ENCODE measurements at places on chromosomes 11 and 22.

- no peak for DNase-seq
Measured at GRCh38 chr11:88042238-88042637, 133.0 kb downstream of the RAB38 start.

- no peak for DNase-seq
Measured at GRCh38 chr11:126039485-126040271, 23.0 kb downstream of the CDON start.

DNA sequence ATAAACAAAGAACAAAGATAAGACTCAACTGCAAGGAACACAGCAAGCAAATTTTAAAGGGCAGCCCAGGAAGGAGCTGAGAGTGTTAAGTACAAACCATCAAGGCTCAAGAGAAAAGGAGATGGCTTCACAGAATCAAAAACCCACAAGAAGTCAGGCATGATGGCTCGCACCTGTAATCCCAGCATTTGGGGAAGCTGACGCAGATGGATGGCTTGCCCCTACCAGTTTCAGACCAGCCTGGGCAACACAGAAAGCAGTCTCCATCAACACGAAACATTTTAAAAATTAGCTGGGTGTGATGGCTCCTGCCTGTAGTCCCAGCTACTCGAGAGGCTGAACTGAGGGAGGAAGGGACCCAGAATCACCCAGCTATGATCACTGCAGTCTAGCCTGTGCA lies 32.6 kb downstream of the MAPK1 start:
- no peak for DNase-seq

GRCh38 chr11:130020323-130020722 lies 17.7 kb upstream of the PRDM10 start:
- no peak for DNase-seq

GRCh38 chr11:116371146-116371545 lies 401.6 kb downstream of the BUD13 start:
- DNase-seq, result no peak

DNA sequence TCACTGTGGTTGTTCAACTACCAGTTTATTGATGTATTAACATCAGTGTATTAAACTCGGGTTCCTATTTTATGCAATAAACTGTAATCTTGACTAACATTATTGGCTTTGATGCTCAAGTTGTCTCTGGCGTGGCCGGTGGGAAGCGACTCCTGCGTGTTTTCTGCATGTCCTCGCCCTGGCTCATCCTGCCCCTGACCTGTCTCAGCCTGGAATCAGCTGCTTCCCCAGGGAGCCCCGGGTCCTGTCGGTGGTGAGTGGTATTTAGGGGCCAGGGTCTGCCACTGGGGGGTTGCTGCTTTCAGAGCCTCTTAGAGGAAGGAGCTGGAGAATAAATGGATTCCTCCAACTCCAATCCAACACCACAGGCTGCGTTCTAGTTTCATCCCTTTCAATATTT lies 22.5 kb downstream of the IFITM10 start:
- DNase-seq, result no peak

DNA sequence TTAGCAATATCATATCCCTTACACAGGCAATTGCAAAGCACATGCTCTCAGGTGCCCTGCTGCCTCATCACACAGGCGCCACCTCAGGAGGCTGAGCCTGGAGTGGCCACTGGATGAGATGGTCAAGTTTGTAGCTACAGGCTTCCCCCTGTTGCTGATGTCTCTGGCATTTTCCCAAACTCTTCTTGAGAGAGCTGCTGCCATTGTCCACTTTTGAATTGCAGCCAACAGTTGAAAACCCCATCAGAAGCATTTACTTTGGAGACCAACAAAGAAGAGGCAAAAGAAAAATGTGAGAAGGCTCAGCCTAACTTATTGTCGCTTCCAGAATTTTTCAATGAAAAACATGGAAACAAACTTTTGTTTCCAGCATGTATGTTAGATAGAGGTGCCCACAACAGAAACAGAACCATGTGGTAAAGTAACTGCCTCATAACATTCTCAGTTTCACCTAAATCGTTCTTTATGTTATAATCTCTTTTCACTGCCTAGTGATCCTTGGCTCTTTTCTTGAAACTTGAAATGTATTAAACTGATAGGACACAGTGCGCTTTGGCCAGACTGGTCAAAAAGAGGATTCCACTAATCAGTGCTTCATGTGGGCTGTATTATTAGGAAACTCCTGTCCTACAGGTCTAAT lies 47.6 kb upstream of the OR8B8 start:
- no peak for DNase-seq

Data from naive thymus-derived CD8-positive, alpha-beta T cell (primary cell).